ENCODE measurements at places on chromosomes 2 and 18.

- no peak for DNase-seq
These were observed 91.7 kb downstream of the MDH1 start for GRCh38 chr2:63680455-63680854.

DNA sequence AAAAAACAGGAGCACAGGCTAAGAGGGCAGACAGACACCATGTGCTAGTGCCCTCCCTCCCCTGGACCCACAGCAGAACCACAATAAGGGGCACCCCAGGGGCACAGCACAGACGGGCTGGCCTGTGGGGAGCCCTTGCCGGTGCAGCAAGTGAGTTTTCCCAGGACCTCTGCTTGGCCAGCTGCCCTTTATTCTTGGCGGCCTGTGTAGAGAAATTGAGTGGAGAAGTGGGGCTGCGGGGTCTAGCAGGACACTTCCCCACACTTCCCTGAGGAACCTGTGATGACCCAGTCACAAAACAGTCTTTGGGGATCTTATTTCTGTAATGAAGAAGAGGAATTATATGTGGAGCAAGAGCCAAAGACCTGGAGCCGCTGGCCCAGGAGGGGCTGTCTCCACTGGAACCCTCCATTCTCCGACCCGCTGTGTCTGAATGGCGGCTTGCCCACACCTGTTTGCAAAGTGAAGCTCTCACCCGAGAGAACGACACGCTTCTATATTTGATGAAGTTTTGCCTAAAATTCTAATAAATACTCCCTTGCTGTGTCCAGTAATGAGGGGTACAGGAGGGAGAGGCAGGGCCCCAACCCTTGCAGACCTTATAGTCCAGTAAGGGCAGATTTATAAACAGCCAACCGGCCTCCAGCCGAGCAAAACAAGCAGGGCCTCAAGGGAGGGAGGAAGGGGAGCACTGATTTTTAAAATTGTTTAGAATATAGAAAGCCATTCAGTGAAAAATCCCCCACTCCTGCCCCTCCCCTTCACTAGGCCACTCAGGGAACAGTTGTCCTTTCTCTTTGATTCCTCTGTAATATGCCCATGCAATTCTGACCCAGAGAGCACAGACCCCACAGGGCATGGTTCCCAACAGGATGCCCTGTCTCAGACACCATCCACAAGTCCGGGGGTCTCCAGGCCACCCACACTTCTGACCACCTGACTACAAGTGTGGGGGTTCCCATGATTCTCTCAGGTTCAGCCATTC, 44.7 kb upstream of the SNED1 start:
- no peak for DNase-seq

GRCh38 chr2:121212661-121213325, 72.2 kb downstream of the TFCP2L1 start:
- DNase-seq: no peak

GRCh38 chr2:226491112-226491511, 308.5 kb downstream of the IRS1 start:
- no peak for DNase-seq

DNA sequence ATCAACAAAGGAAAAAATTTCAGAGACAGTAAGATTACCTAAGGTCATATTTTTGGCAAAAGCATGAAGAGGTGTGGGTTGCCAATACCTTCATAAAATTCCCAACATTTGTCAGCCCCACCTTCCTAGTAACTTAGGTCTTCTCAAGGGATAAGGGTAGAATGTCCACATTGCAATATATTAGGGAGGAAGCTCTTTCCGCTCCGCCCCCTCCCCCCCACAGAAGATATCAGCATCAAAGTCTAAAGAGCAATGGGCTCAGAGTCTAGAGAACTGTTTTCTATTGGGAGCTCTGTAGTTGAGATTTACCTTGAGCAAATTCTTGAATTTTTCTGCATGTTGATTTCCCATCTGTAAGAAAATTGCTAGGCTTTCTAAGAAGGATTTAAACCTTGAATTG, 200.3 kb downstream of the CD226 start:
- no peak for DNase-seq

DNA sequence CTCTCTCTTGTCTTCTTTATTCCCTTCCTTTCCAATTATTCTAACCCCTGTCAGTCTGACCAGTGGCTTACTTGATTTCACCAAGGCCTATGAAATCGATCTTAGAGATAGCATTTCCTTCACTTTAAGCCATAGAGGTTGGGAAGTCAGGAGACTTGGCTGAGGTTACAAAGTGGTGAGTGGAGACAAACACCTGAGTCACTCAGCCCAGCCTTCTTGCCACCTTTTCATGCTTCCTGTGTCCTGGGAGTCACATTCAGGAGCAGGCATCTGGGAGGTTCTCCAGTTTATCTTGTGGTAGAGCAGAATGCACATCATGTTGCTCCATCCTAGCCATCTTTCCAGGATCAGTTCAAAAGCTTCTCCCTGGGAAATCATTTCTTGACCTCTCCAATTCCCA, 59.1 kb downstream of the VSNL1 start:
- DNase-seq: no peak

Data from B cell (primary cell).